Type B pancreatic cell (in vitro differentiated cells): ENCODE measurements at places on chromosomes 16 and 17.

GRCh38 chr16:50245417-50246298, 20.7 kb upstream of the ADCY7 start:
- no peak for DNase-seq

GRCh38 chr17:62075308-62075815, 10.3 kb upstream of the MED13 start:
- no peak for DNase-seq

- no peak for DNase-seq
These were observed 38.6 kb upstream of the CACNG4 start for GRCh38 chr17:66925811-66926500.

DNA sequence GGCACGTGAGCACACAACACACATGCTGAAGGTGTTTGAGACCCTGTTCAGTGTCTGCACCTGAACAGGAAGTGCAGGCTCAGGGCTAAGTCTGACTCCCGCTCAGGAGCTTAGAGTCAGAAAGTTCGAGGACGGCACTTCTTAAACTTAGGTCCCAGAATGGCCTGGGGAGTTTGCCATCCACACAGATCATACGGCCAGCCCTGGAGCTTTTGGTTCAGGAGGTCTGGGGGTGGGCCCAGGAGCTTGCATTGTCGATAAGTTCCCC, 4.0 kb upstream of the CAMKK1 start:
- DNase-seq, result no peak

DNA sequence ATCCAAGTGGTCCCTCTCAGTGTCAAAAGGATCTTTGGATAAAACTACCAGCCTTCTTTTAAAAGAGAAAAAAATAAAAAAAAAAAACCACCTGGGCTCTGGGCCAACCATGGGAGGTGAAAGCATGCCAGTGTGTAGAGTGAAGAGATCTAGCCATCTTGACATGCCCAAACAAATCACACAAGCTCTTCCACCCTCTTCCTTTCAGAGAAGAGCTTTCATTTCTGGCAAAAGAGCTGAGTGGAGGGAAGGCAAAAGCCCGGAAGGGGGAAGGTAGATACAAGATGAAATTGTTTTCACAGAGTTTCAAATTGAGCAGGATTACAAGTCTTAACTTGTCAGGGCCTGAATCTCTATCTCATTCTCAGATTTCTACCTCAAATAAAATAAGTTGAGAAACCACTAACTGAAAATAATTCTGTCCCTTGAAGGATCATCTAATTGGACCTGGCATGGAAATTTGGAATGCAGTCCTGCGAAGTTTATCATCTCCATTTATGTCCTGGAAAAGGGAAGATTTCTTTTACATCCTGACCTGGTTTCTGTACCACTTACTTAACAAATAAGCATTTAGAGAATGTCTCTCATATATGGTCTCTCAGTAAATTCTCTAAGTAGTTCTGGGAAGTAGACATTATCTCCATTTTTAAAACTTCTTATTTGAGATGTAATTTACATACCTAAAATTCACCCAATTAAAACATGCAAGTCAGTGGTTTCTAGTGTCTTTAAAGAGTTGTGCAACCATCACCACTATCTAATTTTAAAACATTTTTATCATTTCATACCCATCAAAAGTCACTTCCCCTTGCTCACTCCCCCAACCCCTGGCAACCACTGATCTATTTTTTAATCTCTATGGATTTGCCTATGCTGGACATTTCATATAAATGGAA, 93.7 kb downstream of the TANGO6 start:
- no peak for DNase-seq

GRCh38 chr17:43620581-43620980, 41.1 kb downstream of the MEOX1 start:
- no peak for DNase-seq

DNA sequence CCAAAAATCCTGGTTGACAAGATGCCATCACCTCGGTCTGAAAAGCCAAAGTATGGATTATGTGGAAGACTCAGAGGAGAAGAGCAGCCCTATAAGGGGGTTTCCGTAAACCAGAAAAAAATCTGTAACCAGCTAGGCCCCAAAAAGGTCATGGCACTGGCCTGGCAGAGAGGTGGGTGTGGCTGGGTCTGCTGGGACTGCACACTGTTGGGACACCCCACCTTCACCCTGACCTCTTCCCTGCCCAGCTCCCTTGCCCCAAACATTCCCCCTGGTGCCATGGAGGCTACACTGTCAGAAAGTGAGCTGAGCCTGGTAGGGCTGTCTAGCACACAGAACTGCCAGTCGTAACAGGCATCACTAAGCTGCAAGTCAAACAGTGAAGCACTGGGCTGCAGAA, 6.5 kb downstream of the SLC47A2 start:
- no peak for DNase-seq

DNA sequence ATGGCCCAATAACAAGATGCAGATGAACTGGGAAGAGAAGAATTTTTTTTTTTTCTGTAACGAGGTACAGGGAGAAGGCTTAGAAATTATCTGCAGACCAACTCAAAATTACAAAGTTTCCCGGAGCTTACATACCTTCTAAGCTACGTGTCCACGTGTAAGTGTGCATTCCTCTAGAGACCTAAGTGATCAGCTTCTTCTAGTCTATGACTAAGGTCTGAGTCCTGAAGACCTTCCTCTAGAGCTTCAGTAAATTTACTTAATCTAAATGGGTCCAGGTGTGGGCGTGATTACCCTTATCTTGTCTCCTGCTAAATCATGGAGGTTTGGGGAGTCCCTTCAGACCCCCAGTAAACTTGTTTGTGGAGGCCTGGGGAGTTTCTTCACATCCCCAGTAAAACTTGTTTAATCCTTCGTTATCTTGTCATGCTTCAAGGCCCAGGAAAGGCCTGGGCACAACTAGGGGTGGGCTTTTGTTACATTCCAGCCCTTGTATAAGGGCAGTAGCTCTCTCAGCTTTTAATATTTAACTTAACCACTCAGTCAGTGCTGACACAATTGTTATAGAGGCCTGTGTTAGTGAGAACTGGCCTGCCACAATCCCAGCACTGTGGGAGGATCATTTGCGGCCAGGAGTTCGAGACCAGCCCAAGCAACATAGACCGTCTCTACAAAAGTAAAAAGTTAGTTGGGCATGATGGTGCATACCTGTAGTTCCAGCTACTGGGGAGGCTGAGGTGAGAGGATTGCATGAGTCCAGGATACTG, 342.3 kb downstream of the SNX29 start:
- no peak for DNase-seq

GRCh38 chr17:6098823-6099180, 28.6 kb downstream of the WSCD1 start:
- no peak for DNase-seq

GRCh38 chr17:81387100-81388090, 7.9 kb upstream of the BAHCC1 start:
- no peak for DNase-seq
